ENCODE measurements at places on chromosomes 16 and 17.

- DNase-seq = peak; percentile 80
These were observed 394.8 kb downstream of the SLC39A11 start for GRCh38 chr17:72697602-72698146.

GRCh38 chr17:4184811-4185210 is 41.8 kb downstream of the CYB5D2 start:
- no peak for DNase-seq

DNA sequence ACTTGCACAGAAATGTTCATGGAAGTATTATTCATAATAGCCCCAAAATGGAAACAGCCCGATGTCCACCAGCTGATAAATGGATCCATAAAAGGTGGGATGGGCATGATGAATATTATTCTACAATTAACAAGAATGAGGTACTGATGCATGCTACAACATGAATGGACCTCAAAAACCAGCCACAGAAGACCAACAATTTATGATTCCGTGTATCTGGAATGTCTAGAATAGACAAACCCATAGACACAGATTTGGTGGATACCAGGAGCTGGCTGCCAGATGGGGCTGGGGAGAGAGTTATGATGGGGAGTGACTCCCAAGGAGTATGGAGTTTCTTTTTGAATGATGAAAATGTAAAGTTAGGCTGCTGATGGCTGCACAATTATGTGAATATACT is 10.8 kb upstream of the NAGLU start:
- DNase-seq = no peak

GRCh38 chr17:39973496-39973895 is 7.1 kb upstream of the PSMD3 start:
- DNase-seq = no peak

- DNase-seq = no peak
These were observed 405.7 kb upstream of the SALL1 start for GRCh38 chr16:51556694-51557340.

DNA sequence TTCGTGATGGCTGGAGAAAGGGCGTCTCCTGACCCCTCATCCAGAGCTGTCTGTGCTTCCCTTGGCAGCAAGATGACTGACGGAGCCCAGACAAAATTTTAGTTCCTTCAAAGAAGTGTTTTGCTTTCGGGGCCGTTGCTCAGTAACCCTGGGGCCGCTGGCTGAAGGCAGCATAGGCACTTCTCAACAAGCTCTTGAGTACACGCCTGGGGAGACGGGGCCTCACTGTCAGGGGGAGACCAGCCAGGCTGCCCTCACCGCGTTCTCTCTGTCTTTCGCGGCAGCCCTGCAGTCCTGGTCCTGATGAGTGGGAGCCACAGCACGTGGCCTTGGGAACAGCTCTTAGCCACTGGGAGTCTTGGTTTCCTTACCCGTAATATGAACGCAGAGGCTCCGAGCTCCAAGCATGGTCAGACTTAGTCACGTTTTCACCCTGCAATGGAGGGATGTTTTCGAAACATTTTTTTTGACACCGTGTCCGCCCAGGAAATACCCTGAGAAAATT is 86.0 kb downstream of the IRF8 start:
- DNase-seq = no peak

DNA sequence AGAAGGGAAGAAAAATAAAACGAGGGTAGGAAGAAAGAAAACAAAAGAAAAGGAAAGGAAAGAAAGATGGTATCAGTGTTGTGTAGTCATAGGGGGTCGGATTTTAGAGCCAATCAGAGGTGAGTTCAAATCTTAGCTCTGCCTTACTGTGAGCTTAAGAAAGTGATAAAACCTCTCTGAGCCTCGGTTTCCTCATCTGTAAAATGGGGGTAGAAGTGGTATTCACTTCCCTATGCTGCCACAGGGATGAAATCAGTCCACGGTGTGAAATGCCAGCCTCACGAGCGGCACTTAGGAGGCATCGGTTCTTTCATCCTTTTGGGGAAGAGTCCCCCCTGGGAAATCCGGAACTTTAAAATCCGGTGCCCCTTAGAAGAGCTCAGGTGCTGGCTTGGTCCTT is 6.1 kb downstream of the KCNG4 start:
- no peak for DNase-seq

- DNase-seq = no peak
These were observed 11.3 kb downstream of the KATNIP start for GRCh38 chr16:27561216-27561615.

Data from testis (tissue), 5 donors.